ENCODE measurements at places on chromosomes 7 and 10.

- DNase-seq: no peak
Observed at GRCh38 chr7:153006452-153006851, 246.9 kb downstream of the ACTR3B start.

DNA sequence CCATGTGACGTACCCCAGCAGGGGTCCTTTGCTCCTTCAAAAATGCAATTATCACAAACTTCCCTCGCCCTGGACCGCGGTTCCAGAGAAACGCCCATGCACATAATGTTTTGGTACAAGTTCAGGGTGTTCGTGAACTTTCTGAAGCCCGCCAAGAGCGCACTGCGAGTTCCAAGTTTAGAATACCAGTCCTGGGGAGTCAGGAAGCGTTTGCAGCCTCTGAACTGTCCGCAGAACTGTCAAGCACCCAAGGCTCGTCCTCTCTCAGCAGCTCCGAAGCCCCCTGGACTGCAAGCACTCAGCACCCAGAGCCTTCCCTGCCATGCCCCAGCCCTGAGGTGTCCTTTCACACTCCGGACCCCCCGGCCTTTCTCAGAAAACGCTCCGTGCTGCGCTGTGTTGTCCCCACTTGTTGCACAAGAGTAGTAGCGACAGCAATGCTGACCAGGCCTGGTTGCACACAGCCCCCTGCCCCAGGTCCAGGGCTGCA lies 30.3 kb downstream of the CALML3 start:
- no peak for DNase-seq

DNA sequence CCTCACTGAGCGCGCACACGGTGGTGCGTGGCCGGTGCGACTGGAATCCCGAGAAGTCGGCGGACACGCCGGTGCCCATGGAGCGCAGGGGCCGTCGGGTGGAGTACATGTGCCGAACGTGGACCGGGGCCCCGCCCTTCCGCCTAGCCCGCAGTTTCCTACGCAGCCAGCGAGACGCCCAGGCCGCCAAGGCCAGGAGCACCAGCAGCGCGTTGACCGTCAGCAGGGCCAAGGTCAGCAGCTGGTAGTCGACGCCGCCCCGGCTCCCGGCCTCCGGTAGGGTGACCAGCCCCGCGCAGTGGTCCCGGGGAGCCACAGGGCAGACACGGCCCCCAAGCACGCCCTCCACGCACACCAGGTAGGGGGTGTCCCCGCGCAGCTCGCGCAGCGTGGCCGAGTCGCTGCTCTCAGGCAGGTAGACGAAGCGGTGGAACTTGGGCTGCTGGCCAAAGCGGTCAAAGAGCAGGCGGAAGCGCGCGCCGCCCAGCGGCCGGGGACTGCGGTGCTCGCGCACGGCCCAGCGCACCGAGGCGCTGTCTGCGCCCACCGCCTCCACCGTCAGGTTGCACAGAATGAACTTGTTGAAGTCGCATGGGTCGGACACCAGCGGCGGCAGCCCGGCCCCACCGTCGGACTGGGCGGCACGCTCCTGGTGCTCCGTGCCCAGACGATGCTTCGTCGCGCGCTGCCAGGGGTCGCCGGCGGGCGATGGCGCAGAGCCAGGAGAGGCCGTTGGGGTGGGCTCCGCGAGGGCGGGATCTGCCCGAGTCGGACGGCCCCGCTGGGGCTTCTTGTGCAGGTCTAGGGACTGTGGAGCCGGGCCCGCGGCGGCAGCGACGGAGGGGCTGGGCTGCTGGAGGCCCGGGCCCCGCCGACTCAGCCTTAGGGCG lies 2.2 kb downstream of the TRIL start:
- DNase-seq: no peak

DNA sequence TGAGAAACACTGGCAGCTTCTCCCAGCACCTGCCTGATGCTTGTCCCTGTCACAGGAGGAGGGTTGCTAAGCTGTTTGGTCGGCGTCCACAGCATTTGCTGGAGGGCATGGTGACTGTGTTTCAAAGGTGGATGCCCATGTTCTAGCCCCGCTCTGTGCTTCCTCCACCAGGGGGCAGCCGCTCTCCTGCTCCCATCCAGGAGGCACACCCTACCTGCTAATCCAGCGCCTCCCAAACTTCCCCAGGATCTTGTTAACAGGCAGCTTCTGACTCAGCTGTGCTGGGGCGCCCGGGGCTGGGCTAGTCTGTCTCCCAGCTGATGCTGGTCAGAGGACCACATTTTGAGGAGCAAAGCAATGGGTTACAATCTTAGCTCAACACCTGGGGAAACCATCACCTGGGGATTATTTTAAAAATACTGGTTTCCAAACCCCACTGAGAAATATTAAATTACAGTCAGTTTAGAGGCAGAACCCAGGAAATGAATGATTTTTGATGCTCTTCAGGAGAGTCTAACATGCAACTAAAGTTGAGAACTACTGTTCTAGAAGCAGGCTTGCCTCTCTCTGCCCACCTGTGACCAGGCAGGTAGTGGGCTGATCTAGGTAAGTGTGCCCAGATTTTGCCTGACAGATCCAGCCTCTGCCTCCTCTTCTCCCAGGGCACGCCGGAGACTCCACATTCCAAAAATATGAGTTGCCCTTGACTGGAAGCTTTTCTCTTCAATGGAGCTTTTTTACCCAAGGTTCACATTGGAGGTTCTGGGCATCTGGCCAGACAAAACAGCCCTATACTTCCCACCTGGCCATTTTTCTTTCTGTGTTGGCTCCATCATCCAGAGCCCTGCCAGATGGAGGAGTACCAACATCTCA lies 92.7 kb upstream of the GPR26 start:
- DNase-seq: no peak

DNA sequence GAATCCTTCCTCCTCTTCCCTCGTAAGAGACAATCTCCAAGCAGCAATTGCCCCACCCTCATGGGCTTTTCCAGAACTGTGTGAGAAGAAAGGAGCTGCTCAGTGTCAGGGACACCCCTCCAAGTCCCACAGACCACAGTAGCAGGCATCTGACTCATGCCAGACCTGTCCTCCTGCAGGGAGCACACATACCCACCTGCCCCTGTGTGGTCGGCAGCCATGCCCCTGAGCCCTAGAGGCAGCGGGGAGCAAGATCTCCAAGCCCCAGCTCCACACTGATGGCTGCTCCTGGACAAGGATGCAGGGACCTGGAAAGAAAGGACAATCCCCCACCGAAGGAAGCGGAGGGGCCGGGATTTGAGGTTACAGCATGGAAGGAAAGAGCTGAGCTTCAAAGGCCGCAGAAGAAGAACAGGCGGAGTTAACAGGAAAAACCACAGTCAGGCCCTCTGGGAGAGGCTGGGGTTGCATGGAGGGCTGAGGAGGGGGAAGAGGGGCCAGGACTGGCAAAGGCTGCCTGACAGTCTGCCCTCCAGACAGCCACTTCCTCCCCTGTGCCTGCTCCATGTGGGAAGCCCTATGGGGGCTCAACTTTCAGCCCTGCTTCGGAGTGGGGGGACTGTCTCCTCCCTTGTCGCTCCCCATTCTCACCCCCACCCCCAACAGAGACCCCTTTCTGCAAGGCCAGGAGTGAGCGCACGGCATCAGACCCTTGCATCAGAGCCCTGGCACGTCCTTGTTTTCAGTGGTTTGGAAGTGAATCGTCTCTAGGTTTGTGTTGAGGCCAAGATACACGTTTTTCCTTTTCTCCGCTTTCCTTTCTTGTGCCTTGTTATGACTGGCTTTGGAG lies 46.8 kb downstream of the ASB13 start:
- no peak for DNase-seq

DNA sequence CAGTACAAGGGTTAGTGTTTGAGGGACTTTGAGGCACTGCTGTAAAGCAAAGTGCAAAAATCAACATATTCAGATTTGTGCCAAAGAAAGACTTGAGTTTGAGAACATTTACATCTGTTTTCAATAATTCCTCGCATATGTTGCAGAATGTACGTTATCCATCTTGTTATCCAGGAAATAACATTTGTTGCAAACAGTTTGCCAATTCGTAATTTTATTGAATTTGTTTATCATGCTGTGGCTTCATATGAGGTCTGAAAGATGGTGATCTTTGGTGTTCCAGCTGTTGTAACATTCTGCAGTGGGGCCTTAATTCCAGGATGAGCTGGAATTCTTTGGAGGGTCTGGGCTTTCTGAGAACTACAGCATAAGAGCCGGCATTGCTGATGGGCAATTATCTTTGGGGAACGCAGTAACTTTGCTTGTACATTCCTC lies 396.2 kb downstream of the LRMDA start:
- DNase-seq: no peak

DNA sequence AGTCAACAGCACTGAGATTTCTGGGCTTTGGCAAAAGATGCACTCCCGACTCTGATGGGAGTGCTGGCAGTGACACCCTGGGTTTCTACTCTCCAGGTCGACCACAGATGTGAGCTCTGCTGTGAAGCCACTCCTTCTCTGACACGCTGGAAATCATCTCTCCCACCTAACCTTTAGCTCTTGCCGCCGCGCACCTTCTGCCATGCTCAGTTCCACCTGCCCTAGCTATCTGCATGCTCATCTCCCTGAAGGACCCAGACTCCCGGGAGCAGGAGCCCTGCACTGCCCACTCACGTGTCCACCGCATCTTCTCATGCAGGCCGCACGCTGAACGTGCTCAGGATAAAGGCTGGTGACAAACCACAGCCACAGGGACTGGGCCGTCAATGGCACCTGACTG lies 174.8 kb downstream of the TNS3 start:
- DNase-seq: no peak

GRCh38 chr10:59563531-59563930 lies 146.1 kb downstream of the SLC16A9 start:
- no peak for DNase-seq

GRCh38 chr10:51075873-51076229 lies 1.6 kb downstream of the PRKG1 start:
- no peak for DNase-seq

GRCh38 chr10:7035126-7035761 lies 375.6 kb downstream of the SFMBT2 start:
- DNase-seq: no peak

DNA sequence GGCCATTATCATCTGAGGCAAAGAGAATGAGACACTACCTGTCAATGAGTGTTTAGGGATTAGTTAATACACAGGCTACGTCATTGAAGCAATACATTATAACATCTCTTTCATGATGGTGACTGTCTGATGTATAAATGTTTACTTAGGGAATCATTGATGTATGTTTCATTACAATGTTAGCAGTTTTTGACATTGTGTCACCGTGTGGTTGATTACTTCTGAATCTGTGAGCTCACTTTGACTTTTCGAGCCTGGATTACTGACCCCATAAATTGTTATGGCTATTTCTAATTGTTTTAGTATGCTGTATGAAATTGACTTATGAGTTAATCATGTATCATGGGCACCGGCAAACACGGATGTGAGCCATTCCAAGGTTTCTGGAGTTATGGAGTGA lies 494.0 kb downstream of the MAGI2 start:
- DNase-seq: no peak

- DNase-seq: no peak
Observed at GRCh38 chr10:35912615-35913569, 270.8 kb upstream of the FZD8 start.

DNA sequence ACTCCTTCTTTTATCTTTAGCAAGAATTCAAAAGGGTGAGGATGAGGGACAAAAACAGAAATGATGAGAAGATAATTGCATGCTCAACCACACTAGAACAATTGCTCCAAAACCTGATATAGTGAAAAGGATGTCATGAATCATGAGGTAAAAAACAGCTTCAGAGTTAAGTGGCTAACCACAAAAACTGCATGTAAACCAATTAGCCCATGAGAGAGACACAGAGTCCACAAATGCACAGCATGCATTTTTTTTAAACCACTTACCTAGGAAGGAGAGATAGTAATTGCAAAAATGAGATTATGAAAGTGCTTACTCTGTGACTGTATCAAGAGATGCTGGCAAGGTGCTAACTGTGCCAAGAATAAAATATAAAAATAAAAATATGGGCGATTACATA lies 132.9 kb downstream of the MBL2 start:
- DNase-seq: no peak

- DNase-seq: peak; percentile 55
Observed at GRCh38 chr7:774161-775109, 47.4 kb upstream of the PRKAR1B start.

- no peak for DNase-seq
Observed at GRCh38 chr10:775245-776075, 86.0 kb upstream of the DIP2C start.

GRCh38 chr7:108129018-108129965 lies 869 bp downstream of the LAMB4 start:
- DNase-seq: no peak

DNA sequence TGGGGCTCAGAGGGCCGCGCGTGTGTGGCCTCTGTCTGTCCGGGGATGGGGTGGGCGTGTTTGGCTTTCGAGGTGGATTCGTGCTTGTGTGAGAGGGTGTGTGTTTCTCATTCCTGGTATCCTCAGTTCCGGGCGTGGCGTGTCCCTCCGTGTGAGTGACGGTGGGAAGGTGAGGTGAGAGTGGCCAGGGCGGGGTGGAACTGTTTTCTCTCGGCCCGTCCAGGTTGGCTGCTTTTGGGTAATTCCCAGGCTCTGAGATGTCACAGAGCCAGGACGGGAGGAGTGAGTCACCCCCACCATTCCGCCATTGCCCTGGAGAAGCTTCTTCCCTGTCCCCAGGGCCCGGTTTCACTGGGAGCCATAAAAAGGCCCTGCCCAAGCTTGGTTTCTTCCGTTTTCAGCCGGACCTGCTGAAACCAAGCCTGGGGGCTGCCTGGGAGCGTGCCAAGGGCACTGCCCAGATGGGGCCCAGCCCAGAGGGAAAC lies 21.3 kb upstream of the CLDN4 start:
- DNase-seq: no peak

- DNase-seq: no peak
Observed at GRCh38 chr7:11217848-11218565, 244.3 kb downstream of the PHF14 start.

DNA sequence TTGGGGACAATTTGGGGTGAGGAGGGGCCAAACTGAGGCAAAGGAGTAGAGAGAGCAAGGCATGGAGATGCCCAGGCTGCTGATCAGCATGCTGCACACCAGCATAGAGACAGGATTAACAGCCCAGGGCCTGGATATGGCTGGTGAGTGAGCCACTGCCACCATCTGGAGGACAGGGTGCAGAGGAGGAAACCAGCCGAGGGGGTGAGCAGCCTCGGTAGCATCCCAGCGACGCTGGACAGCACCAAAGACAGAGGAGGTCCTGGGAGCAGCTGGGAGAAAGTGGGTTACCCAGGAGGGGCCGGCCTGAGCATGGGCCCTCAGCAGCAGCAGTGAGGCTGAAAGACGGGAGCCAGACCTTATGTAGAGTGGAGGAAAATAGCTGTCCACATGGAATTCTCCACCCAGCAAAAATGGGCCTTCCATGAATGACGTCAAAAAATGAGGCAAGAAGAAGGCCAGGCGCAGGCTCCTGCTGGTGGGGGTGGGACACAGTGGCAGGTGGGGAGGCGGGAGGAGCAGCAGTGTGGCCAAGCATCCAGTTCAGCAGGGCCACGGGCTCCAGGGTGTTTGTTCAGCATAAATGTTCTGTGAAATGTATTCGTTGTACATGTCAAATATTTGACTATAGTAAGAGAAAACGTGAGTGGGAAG lies 16.7 kb downstream of the RET start:
- DNase-seq: no peak

DNA sequence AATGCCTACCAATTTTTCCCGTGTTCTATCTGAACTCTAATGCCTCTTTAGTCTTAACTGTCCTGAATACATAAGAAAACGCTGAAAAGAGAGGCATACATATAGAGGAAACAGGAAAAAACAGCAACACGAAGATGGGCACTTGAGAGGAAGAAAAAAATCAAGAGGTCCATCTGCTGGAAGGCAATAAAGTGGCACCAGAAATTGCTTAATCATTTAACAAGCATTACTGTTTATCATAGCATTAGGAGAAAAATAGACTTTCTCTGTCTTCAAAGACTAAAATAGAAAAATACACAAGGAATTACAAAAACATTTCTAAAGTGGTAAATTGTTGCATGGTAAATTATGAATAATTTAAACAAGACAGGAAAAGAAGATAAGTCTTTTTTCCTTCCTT lies 35.0 kb downstream of the NSUN6 start:
- DNase-seq: no peak

GRCh38 chr10:50310560-50311174 lies 59.4 kb upstream of the ASAH2 start:
- no peak for DNase-seq

Data from effector memory CD8-positive, alpha-beta T cell (primary cell).